D721Med (cell line): ENCODE measurements at places on chromosomes 3 and 15.

DNA sequence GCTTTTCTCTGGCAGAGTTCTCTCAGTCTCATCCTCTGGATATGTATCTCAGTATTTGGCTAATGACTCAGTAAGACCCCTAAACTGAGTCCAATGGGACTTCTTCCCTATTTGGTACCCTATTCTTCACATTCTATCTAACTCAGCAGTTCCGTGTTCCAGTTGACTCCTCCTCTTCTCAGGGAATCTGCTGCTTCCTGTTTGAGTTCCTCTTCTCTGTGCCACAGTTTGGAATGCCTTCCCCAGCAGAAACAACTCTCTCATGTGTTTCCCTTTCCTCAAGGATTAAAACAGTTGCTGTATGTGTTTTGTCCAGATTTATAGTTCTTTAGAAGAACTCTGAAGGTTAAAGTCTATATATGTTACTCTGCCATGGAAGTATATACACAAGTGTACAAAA, 344.0 kb upstream of the RARB start:
- DNase-seq = no peak

DNA sequence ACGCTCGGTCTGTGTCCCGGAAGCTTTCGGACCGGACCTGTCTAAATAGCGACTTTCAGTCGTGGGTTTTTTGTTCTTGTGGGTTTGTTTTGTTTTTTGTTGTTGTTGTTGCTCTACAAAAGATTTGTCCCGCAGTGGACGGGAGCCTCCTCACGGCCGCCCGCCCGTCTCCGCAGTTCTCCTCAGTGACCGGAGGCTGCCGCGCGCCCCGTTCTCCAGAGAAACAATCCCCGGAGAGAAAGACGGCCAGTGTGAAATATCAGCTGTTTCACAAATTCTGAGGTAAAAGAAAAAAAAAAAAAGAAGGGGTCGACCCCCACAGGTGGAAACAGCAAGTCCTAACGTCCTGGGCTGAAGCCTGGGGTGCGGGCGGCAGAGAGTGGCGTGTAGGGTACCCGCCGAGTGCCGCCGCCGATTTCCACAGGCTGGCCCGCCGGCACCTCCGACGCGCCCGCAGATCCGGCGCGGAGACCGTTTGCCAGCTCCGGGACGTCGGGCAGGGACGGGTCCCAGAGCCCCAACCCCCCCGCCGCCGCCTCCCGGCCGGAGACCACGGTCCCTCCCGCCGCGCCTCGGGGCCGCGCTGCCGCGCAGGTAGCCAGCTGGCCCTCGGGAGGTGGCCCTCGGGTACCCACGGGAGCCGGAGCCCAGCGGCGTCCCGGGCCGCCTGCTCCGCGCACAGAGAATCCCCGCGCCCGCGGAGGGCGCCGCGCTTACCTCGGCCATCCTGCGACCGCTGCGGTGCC, 478 bp downstream of the BNC1 start:
- DNase-seq = no peak

DNA sequence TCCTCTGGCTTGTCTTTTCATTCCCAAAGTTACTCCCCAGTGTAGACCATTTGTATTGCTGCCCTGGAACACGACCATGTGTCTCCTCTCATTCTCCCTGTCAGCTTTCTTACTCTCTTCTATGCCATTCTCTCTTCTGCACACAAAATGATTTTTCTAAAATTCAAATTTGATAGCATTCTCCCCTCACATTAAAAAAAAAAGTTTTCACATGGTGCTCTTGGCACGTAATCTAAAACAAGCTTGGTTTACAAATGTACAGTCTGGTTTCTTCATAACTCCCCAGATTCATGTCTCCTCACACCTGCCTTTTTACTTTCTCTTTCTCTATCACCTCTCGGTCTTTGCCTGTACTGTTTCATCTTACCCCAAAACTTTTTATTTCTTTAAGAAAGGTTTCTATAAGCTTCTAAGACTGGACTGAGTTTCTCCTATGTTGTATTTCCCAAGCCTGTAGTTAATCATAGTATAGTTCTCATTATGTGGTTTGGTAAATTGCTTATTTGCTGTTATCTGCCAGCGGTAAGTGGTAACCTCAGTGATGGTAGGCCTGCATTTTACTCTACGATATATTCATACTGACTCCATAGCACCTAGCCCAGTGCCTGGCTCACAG, 31.2 kb downstream of the BCHE start:
- DNase-seq = no peak

GRCh38 chr3:119609301-119609700, 11.6 kb downstream of the PLA1A start:
- no peak for DNase-seq

- DNase-seq = no peak
These were observed 64.1 kb downstream of the CADPS start for GRCh38 chr3:62811119-62811518.

GRCh38 chr3:57557085-57557537, 1.0 kb downstream of the PDE12 start:
- DNase-seq = peak; percentile 25

DNA sequence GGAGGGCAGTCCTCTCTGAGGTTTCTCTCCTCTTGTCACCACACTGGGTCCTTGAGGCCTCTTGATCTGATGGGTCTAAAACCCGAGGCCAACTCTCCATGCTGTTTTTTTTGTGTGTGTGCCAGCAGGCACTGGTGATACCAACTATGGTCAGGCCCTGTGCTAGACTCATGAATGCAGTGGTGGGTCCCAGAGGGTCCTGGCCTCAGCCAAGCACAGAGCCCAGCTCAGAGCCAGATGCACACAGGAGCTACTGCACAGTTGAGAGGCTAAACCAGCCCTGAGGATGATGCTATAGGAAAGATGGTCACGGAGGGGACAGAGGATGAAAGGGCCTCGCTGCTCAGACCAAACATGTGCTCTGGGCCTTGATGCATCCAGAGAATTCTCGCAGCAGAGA, 33.5 kb downstream of the RAB6B start:
- DNase-seq = no peak

- DNase-seq = no peak
These were observed 95.8 kb downstream of the OSBPL10 start for GRCh38 chr3:31885235-31885634.

DNA sequence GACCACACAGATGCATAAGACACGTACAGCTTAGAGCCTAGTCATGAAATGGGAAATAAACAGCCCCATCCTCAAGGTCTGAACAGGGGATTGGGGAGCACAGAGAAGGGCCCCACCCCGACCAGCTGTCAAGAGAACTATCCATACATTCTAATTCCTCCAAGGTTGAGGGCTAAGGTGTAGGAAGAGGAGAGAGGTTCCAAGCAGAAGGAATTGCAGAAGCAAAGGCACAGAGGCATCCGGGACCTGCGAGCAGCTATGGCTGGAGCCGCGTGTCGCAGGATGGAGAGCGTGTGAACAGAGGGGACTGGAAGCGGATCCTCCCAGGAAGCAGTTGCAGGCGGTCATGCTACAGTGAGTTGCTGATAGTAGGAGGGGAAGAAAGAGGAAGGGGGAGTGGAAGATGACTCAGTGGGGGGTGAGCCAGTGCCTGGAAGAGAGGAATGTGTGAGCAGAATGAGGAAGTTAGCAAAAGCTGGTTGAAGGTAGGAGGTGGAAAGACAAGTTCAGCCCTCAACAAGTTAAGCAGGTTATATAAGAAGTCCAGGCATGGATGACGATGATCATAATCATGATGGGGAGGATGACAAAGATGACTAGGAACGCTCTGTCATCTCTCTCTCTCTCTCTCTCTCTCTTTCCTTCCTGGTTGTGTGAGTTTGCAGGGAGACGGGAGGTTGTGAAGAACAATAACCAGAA, 89.7 kb downstream of the LIPC start:
- no peak for DNase-seq

GRCh38 chr15:66702787-66703539, 927 bp downstream of the SMAD6 start:
- DNase-seq = no peak

DNA sequence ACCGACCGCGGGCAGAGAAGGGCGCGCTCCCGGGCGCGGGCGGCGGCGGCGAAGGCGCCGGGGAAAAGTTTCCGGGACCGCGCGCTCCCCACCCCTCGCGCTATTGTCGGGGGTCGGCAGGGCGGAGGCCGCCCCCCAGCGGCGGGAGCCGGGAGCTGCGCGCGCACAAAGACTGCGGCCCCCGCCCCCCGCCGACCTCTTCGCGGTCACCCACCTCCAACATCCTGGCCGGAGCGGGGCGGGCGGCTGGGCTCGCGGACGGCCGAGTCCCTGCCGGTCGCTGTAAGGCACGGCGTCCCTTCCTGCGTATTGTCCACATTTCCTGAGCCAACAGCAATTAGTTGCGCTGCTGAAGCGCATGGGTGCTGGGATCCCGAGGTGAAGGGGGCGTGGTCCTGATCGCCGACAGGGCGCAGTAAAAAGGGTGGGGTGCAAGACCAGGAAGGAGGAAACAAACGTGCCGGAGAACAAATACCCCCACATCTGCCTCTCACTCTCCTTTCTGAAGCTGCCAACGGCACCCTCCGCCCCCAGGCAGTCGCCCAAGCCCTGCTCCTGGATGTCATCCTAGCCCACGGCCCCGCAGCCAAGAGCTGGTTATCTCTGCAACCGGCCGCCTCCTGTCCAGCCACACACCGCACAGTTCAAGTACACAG, at the start of gene TMEM44:
TSS of gene TMEM44 (minus strand) at position 71 of the 656 bp plus-strand sequence. CDS start 204 bp downstream, outside the sequence.
- DNase-seq = peak; percentile 53

GRCh38 chr3:69602112-69602511, 137.2 kb upstream of the MITF start:
- no peak for DNase-seq

GRCh38 chr15:92429378-92430068, 35.8 kb downstream of the ST8SIA2 start:
- DNase-seq = no peak

DNA sequence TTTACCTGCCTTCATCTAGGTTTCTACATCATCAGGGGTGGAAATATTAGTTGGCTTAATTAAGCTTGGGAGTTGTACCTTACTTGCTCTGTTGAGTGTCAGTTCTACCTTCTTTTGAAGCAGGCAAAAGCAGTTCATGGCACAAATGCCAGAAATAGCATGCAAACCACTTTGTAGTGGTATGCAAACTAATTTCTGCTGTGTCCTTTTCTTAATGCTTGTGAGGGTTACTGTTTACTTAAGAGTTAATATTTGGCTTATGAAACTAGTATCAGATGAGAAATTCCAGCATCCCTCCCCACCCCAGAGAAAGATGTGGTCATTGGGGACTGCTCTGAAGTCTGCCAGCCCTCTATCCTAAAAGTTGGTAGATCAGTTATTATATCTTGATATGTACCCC, 7.1 kb downstream of the ATP2C1 start:
- DNase-seq = no peak

DNA sequence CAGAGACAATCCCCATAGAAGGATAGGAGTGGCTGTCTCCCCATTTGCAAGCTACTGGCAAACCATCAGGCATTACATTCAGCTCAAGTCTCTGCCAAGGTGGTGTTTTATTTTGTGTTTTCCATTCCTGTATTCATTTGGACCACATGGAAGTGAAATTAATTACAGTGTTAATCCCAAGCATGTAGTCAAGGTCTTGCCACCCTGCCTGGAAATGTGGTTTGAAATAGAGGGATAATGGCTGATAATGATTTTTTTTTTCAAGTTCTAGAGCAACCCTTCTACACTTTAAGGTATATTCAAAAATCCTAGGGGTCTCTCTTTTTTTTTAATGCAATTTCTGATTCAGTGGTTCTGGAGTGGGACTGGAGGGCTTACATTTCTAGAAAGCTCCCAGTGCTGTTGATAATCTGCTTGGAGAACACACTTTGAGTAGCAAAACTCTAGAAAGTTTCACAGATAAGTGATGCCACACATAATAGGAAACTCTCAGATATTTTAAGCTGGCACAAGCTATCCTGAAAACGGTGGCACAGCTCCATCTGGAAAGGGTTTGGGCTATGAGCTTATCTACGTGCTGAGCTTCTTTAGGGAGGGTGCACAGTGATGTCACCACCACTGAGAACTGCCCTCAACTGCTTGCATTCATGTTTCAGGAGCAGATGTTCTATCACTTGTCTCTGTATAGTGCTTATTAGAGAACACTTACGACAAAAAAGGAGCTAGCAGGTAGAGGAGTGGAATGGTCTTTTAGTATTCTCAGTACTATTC, 140.1 kb upstream of the IL12A start:
- DNase-seq = no peak

DNA sequence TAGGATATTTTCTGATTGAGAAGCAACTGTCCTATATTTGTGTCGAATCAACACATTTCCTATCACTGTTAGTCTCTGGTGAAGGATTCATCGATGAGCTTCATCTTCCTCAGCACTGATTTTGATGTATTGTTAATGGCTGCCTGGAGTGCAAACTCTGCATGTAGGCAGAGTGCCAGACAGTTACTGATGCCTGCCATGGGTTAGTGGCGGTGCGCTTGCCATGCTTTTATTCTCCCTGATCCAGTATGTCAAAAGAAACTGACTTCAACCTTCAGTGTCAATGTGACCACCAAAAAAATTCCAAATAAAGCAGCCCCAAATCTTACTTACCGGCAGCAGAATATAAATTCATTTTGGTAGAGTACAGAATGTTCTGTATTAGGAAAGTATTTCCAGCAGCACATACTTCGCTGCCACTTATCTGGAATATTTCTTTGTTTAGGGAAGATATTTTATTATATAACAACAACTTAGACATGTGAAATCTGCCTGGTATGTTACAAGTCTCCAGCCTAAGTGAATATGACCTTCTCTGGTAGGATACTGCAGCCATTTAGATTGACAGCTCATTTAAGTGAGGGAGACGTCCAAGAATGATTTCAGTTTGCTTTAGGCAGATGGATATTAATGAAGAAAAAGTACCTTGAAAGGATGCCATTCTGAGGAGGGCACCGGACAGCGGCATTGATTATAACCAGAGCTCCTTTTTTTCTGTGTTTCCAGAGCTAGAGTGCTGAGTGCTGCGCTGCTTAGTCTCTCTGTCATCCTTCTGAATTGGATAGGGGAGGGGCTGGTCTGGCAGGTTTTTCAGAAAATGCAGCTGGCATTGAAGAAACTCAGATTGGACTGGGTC, 59.9 kb downstream of the ARHGEF26 start:
- no peak for DNase-seq

- DNase-seq = no peak
These were observed 614 bp downstream of the CHCHD6 start for GRCh38 chr3:126704494-126705214.

DNA sequence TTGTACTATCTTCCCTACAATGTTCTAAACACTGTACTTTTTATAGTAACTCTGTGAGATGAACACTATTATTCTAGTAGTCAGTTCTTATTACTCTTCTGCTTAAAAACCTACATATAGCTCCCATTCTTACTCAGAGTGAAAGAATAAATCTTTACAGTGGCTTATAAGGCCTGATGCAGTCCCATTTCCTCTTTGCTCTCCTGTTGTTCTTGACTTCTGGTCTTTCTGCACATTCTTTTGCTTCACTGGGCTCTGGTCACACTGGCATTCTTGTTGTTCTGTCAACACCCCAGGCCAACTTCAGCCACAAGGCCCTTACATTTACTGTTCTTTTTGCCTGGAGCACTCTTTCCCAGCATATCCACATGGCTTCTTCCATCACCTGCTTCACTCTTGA, 58.2 kb upstream of the TP63 start:
- no peak for DNase-seq

- DNase-seq = no peak
These were observed 127.7 kb downstream of the MTHFS start for GRCh38 chr15:79769069-79769481.

- no peak for DNase-seq
These were observed 29.0 kb upstream of the NR2E3 start for GRCh38 chr15:71781179-71781964.

- no peak for DNase-seq
These were observed 130.3 kb downstream of the CHDH start for GRCh38 chr3:53715815-53716483.

GRCh38 chr15:91514147-91514546, 339.4 kb upstream of the SLCO3A1 start:
- no peak for DNase-seq
